NCI-H510A (cell line): ENCODE measurements at places on chromosomes 12 and 14.

DNA sequence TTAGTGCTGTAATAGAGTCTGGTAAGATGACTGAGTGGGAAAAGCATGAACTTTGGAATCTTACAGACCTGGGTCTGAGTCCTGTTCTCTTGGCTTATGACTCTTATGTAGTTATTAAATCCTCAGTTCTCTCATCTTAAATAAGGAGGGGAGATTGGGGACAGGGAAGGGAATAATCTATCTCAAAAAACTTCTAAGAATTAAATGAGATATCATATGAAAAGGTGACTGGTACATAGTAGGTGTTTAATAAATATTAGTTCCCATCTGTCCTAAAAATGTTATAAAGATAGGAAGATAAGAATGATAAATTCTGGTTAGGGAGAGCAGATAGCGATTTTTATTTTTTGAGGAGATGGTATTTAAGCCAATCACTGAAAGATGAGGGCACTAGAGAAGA lies 119.1 kb downstream of the INSM2 start:
- no peak for DNase-seq

DNA sequence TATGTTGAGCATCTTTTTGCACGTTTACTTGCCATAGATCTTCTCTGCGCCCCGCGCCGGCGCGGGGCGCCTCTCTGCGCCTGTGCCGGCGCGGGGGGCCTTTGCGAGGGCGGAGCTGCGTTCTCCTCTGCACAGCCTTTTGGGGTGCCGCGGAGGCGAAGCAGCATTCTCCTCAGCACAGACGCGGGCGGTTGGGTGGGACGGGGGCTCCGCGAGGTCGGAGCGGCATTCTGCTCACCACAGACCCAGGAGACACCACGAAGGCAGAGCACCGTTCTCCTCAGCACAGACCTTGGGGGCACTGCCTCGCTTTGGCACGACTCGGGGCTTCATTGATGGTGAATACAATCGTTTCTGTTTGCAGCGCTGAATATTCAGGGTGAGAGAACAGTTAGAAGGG lies 28.5 kb upstream of the ANHX start:
- no peak for DNase-seq

DNA sequence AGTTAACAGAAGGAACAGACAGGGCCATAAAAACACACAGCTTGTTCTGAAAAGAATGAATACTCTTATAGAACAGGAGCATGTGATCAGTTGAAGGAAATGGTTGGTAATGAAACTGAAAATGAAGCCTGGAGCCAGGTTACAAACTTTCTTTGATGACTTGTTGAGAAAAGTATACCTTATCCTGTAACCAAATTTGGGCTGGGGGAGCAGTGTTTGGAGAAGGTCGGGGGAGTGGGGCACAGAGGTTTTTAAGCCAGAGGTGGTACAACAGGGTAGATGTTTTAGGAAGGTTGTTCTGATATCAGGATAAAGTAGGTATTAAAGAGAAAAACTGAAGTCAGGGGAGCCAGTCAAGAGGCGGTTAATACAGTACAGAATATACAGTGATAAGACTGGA lies 8.2 kb downstream of the GOLT1B start:
- DNase-seq, result no peak

- DNase-seq, result no peak
These were observed 117.0 kb downstream of the TTC8 start for GRCh38 chr14:88941414-88941813.

DNA sequence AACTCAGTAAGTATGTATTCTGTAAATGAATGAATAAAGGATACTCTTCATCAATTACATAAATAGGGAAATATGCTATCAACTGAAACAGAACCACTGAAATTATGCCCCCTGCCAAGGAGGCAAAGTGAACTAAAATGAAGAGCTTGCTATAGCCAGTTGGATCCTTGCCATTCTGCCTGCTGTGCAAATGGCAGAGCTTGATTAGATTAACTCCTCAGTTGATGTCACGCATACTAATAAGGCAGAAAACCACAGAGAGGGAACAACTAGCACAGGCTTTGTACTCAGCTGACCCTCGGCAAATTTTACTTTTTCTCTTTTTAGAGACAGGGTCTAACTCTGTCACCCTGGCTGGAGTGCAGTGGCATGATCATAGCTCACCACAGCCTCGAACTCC lies 36.7 kb upstream of the FERMT2 start:
- no peak for DNase-seq

GRCh38 chr12:56930241-56930640 lies 4.0 kb downstream of the SDR9C7 start:
- no peak for DNase-seq

DNA sequence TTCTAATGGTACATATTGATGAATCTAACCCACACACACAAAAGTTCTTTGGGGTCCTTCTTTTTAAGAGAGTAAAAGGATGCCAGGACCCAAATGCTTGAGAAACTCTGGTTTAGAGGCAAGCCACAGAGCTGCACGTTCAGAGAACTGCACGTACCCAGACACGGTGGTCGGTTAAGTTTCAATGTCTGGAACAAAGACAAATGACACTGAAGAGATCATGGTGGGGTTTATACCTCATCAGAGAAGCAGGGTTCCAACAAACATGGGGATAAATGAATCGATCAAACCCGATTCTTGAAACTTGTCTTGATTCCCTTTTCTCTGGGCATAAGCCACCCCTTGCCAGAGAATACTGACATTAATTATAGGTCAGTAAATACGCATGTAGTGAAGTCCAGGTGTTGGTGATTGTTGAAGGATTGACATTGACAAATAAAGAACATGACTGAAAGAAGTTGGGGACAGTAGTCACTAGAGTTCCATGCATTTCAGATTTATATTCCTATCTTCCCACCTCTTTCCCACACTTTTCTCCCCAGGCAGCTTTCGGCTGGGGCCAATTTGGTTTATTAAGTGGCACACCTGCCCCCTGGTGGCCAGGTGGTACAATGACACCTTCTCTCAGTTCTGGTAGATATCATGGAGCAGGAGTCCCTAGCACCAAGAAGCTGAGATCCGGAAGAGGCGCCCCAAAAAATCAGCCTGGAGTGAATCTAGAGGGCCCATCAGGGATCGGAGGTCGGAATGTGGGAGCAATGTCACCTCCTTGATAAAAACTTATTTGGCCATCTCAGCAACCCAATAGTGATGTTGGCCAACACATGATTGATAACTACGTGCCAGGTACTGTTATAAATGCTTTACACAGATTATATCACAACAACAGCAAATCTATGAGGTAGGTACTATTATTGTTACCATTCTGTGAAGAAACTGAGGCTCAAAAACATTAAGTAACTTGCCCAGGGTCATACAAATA lies 17.8 kb upstream of the HDAC7 start:
- DNase-seq, result no peak

DNA sequence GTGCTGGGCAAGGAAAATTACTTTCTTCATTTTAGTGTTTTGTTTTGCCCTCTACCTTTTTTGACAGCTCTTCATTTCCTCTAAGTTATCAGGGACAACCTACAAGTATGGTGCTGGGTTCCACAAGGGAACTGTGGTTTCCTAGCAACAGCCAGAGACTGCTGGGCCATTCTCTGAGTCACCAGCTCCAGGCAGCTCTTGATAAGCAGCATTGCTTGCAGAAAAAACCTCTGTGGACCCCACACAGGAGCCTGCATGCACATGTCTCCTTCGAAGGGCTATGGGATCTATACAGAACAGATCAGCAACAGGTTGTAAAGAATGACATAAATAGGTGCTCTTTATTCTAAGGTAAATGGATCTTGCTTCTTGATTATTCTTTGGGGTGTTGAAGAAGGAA lies 81.0 kb upstream of the CCDC196 start:
- no peak for DNase-seq
